ENCODE measurements at places on chromosomes 6 and 20.

GRCh38 chr6:67277312-67277711, 1357.8 kb upstream of the ADGRB3 start:
- DNase-seq: no peak

GRCh38 chr6:56909115-56909907, 45.6 kb upstream of the BEND6 start:
- no peak for DNase-seq

- DNase-seq: no peak
Observed at GRCh38 chr6:101926149-101926925, 532.8 kb downstream of the GRIK2 start.

GRCh38 chr6:109313139-109313538, 69.1 kb downstream of the CD164 start:
- DNase-seq: no peak

GRCh38 chr6:11232770-11233626, 530 bp upstream of the NEDD9 start:
- DNase-seq: no peak

GRCh38 chr6:111792241-111792640, 81.0 kb downstream of the FYN start:
- DNase-seq: no peak

Measured in naive B cell (primary cell).